ENCODE measurements at places on chromosomes 3 and 15. TPM values are rescaled to one million over a fixed set of nuclear protein-coding genes. Genes with fewer than 3 reads are reported as not detected.

- no peak for DNase-seq
Measured at GRCh38 chr3:64056606-64057180, 33.4 kb upstream of the PSMD6 start.

DNA sequence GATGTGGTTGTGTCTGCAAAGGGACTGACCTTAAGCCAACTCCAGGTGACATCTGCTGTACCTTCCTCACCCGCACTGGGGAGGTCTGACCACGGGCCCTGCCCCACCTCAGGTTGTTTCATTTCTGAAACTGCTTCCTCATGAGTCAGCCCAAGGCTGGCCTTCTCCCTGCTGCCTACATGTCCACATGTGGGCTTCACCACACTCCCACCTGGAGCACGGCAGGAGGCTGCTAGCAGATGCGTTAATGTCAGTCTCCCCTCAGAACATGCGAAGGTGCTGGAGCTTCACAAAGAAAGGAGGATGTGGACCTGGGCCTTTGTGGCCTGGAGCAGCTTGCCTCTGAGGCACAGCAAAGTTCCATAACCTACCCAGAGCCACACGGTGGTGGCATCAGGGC is 69.4 kb upstream of the PLXNA1 start:
- peak; percentile 16 for DNase-seq

DNA sequence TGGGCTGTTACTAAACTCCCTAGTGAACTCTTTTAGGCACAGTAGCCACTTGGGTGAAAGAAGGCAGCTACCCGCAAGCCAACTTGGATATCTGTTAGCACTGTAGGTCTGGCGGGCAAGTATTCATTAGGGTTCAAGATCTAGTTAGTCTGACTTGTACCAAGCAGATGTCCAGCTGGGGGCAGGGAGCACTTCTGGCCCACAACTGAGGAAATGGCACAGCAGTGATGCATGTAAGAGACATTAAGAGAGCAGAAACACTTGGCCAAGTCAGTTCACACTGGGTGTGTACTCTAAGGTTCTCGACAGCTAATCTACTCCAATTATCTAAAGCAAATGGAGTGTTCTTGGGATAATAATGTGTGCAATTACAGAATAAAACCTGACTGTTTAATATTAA is 131.7 kb downstream of the CTNNB1 start:
- DNase-seq: no peak

- no peak for DNase-seq
Measured at GRCh38 chr3:160163229-160163878, 61.9 kb upstream of the C3orf80 start.

GRCh38 chr3:13087320-13087990 is 14.2 kb upstream of the IQSEC1 start:
- DNase-seq: no peak

- peak; percentile 80 for DNase-seq
Measured at GRCh38 chr15:58453931-58454793, 22.4 kb downstream of the LIPC start.

DNA sequence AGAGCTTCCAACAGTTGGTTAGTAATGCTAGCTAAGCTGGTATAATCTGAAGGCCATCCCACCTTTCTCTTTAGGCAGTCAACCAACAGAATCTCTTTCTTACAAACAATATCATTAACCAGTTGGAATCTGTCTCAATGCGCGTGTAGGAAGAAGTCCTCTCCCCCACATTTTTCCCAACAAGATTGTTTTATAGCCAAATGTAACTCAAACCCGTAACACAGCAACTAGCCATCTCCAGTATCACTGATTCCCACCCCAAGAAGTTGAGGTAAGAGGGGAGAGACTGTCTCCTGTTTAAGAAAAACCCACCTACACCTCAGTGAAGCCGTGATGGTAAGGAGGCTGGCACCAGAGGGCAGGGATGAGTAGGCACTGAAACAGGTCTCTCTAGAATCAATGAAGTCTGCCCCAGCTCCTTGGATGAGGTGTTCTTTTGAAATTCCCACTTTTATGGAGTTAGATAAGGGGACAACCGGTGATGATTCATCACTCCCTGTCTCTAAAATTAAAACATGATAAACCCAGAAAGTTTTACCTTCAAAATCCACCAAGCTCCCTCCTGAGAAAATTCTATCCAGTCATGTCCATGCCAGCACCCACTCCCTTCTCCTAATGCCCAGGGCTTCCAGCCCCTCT is 30.9 kb downstream of the CDC25A start:
- DNase-seq: no peak

DNA sequence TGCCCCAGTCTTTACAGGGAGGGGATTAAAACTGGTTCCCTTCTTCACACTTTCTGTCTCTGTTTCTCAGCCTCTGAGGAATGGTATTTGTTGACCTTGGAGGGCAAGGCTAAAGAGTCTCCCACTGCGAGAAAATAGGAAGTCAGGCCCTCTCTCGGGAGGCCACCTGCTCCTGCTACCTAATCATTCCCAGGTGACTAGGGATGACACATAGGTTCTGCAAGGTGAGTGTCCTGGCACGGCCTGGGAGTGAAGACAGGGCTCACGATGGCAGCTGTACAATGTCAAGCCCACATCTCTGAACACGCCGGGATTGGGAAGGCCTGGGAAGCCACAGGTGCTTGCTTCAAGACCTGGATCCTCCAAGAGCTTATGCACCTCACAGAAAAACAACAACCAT is 314.2 kb downstream of the NTRK3 start:
- no peak for DNase-seq

DNA sequence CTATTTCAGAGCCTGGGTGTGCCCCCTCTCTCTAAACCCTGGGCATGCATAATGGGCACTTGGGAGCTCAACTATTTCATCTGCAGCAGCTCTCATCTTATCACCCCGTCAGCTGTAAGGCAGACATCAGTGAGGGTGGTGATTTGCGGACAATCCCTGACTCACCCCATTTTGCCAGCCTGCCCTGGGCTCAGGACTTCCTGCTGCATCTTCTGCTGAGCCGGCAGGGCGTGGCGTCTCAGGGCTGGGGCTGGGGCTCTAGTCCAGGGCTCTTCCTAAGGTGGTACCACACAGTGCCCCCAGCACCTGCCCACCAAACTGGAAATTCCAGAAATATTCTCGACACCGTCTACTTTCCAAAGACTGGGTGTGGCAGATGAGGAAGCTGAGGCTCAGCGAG is 925 bp upstream of the PSTPIP1 start:
- DNase-seq: peak; percentile 82

GRCh38 chr3:71055257-71056001 is 528.1 kb downstream of the FOXP1 start:
- no peak for DNase-seq

DNA sequence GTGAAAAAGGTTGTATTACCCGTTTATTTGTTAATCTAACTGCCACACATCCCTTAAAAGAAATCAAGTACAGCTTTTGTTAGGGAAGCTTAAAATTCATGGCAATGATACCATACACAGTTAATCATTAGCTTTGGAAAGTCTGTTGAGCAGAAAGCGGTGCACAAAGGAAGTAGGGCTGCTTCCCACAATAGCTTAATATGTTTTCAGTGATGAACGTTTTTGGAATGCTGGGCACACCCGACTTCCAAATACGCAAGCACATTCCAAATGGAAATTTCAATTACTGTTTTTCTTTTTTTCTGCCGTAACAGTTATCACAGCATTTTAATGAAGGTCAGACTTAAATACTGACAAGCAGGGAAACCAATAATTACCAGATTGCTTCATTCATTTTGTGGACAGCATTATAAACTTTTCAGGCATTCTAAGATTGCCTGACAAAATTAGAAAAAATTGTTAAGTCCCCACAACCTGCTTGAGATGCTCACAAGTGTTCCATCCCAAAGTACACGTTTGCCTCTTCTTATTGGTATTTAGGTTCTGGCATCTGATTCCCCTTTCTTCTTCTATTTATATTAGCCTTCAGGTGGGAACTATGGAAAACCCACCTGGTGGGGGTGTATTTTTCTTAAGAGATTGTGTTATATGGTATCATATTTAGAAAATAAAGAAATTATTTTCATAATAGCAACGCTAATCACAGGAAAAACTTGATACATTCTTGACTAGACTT is 1.1 kb upstream of the ECT2 start:
- no peak for DNase-seq

GRCh38 chr3:85068911-85069310 is 110.1 kb downstream of the CADM2 start:
- DNase-seq: no peak

DNA sequence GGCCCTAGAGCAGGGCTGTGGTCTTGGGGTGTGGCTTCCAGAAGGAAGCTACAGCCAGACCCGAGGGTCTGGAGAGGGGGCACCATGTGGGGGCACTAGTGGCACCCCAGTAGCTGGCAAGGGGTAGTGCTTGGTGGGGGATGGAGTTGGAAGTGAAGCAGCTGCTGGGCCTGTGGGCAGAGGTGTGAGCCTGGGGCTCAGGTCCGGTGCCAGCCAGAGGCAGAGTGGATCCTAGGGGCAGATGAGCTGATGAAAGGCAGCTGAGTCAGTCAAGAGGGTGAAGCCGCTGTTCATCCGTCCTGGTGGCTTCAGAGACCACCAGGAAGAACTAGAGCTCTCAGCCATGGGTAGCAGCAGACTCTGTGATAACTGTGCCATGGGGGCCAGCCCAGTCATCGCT is 172.6 kb downstream of the TBC1D2B start:
- DNase-seq: no peak

DNA sequence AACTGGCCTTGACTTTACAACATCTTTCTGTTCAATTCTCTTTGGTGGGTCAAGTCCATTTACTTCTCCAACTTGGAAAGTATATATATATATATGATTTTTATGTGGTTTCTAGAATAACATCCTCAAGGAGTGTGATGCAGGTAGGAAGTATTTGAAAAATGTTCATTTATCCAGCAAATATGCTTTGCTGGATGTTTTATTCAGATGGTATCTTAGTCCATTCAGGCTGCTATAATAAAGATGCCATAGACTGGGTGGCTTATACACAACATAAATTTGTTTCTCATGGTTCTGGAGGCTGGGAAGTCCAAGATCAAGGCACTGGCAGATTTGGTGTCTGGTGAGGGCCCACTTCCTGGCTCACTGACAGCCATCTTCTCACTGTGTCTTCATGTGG is 168.7 kb upstream of the RASGRP1 start:
- no peak for DNase-seq

GRCh38 chr3:66413151-66413751 is 87.6 kb downstream of the LRIG1 start:
- DNase-seq: peak; percentile 16

- DNase-seq: no peak
Measured at GRCh38 chr15:40510201-40510600, 39.4 kb downstream of the CHST14 start.

DNA sequence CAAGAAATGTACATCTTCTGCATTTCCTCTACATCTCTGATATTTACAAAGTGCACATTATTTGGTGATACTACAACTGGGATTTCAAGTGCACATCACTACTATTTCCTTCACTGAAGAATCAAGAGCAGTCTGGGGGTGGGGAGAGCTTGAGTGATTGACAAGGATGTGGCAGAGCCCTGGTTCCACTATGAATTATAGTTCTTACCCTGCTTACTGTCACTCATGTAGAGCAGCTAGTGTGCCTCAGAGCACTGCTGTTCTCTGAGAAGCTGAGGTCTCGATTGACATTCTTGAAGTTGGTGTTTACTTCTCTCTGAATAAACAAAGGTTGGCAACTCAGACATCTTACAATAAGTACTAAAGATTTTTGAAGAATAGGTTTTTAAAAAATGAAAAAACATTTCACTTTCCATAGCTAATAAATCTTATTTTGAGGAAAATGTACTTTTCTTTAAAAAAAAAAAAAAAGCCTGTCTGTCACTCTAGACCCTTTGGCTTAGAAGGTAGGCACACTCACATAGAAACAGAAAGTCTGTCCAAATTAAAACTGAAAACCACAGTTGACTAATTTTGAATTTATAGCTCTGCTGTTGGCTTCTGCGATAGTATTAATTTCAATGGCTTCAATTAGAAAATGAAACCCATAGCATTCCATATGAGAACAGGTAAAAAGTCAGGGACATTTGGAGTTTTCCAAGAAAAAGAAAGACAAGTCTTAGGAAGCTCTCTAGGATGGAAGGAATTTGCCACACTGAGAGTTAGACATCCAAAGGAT is 5.6 kb downstream of the GREM1 start:
- peak; percentile 41 for DNase-seq

DNA sequence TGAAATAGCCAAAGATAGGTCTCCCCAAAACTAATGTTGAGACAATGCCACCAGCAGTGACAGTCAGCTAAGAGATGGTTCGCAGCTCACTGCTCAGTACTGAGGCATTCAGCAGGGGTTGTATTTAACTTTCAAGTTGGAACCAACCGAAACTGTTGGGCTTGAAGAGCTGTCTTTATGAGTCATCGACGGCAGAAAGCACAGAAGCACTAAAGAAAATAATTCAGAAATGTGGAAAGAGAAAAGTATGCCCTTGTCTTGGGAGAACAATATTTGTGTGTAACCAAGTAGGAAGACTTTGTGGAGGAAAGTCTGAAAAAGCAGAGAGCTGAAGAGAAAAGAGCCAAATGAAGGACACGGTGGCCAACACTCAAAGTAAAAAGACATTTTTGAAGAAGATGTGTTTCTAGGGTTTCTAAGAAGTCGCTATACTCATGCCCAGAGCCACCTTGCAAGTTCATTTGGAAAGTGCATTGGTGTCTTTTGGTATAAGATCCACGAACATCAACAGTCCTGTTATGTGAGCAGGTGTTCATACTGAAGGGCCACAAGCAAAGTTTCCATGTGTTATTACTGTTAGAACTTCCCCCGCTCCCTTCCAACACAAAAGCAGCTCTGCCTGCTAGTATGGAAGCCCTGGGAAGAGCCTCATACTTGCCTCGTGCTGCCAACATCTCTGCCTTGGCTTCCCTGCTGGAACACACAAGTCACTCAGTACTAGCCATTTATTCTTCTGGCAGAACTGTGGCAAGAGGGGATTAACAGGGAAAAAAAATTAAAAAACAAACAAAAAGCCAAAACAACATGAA is 4.1 kb upstream of the RARB start:
- DNase-seq: no peak

- DNase-seq: no peak
Measured at GRCh38 chr3:143351895-143352608, 232.5 kb downstream of the CHST2 start.

GOLGA8K gene
- not detected for total RNA-seq

KLF15 gene
- total RNA-seq: 1.0 TPM

FBXO40 gene
- not detected for total RNA-seq

NR1I2 gene
- total RNA-seq: 0.17 TPM

PLXND1 gene
- total RNA-seq: 4.2 TPM

IGF2BP2 gene
- total RNA-seq: 1.2 TPM

SYNM gene
- 2.8 TPM for total RNA-seq

CPNE9 gene
- 0.46 TPM for total RNA-seq

LYZL4 gene
- total RNA-seq: not detected

NLGN1 gene
- total RNA-seq: not detected

C3orf62 gene
- total RNA-seq: 4.6 TPM

ACKR4 gene
- total RNA-seq: not detected

CFAP92 gene
- total RNA-seq: 1.1 TPM

APBA2 gene
- 9.8 TPM for total RNA-seq

SLC22A13 gene
- total RNA-seq: 1.0 TPM

Measured in activated T-cell treated with anti-CD3 and anti-CD28 coated beads, Interleukin-2, amount 50 U/mL, for 72 hours (primary cell).